ENCODE measurements at places on chromosomes 7 and 10. TPM values are rescaled to one million over a fixed set of nuclear protein-coding genes. Genes with fewer than 3 reads are reported as not detected.

DNA sequence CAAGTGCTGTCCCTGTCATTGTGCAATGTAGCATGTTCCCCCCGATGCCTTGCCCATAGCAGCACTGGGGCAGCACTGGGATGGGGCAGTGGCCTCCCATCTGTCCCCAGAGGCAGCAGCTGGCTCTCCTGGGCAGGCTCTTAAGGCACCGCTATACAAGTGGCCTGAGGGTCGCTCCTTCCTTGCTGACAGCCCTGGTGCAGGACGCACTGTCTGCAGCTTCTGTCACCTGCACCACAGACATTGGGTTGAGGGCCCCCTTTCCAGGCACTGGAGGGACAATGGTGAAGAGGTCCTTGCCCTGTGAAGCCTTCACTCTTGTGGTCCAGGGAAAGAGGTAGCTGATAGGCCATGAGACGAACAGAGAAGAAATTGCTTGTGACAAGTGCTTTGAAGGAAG is 10.6 kb downstream of the CPSF4 start:
- H3K27ac ChIP-seq = no peak overlapping the region
- H3K36me3 ChIP-seq = peaks cover 58% of the 10 kb centered on the region
- no peaks in the 10 kb centered on the region for H3K27me3 ChIP-seq
- DNase-seq = no peak
- peaks cover 3% of the 10 kb centered on the region for H3K4me1 ChIP-seq
- H3K4me3 ChIP-seq = no peak overlapping the region

Gene ELN
- not detected for total RNA-seq

DNA sequence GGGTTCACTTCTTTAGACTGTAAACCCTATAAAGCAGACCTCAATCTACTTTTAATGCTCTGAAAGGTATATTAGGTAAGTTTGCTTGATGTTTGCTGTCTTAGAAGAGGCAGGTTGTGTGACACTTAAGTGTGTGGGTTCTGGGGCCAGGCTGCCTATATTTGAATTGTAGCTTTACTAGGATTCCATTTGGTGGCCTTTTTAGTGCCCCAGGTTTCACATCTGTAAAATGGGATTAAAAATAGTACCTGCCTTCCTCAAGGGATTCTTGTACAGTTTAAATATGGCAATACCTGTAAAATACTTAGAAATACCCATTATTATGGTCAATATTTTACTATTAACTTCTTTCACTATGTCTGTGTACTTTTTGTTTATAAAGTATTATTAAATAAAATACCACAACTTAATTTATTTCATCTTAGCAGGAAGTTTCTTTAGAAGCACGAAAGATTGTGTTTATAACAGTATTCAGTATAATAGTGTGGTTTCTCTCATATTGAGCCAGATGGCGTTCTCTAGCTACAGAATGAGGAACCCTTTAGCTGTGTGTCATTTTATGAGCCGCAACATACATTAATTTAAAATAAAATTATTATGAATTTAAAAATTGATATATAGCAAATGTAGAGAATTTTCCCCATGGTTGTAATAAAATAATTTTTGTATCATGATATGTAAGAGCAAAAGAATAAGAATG is 94.2 kb downstream of the CDK14 start:
- DNase-seq = no peak
- no peaks in the 10 kb centered on the region for H3K4me1 ChIP-seq
- no peaks in the 10 kb centered on the region for H3K27me3 ChIP-seq
- H3K4me3 ChIP-seq = no peak overlapping the region
- H3K36me3 ChIP-seq = no peaks in the 10 kb centered on the region
- H3K27ac ChIP-seq = no peak overlapping the region

DNA sequence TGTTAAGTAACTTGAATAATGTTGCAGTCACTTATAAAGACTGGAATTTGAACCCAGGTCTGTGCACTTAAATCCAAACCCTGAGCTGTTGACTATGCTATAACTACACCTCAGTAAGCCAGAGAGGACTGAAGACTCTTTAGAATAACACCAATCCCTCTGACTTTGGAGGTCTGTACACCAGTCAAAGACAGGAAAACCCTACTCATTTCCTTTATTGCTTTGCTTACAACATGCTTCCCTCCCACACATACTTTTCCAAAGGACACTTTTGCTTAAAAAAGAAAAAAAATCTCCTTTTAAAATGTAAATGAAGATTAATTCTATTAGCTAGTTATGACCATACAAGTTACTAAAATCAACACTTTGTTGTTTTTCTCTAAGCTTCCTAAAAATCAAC is 184.7 kb upstream of the KCTD7 start:
- DNase-seq = no peak
- peaks cover 2% of the 10 kb centered on the region for H3K4me1 ChIP-seq
- H3K36me3 ChIP-seq = no peaks in the 10 kb centered on the region
- H3K4me3 ChIP-seq = no peak overlapping the region
- H3K27ac ChIP-seq = no peak overlapping the region
- H3K27me3 ChIP-seq = no peaks in the 10 kb centered on the region

Gene NUTM2A
- not detected for total RNA-seq

Gene AFAP1L2
- total RNA-seq = 3.9 TPM

DNA sequence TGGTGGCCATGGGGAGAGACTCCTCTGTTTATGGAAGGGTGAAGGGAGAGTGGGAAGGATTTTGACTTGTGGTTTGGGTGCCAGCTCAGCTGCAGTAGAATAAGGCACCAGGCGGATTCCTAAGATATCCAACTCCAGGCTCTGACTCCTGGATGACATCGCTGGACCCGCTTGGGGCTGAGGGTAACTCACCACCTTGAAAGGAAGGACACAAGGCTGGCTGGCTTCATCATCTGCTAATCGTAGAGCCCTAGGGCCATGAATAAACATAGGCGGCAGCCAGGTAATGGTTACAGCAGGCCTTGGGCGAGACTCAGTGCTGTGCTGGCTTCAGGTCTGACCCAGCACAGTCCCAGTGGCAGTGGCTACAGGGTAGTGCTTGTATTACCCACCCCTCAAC is 16.7 kb upstream of the LIPK start:
- H3K4me1 ChIP-seq = no peaks in the 10 kb centered on the region
- DNase-seq = no peak
- H3K27ac ChIP-seq = no peak overlapping the region

Gene STEAP4
- 0.58 TPM for total RNA-seq

GRCh38 chr7:81394029-81394428 is 375.8 kb downstream of the HGF start:
- no peak overlapping the region for H3K4me3 ChIP-seq
- no peak for DNase-seq
- no peaks in the 10 kb centered on the region for H3K27me3 ChIP-seq
- no peaks in the 10 kb centered on the region for H3K36me3 ChIP-seq
- H3K27ac ChIP-seq = no peak overlapping the region

Gene OR2A12
- not detected for total RNA-seq

Gene PRKCQ
- total RNA-seq = 36.0 TPM

- no peak overlapping the region for H3K27ac ChIP-seq
- H3K4me1 ChIP-seq = no peaks in the 10 kb centered on the region
- no peak overlapping the region for H3K4me3 ChIP-seq
Observed at GRCh38 chr7:117673839-117674238, 194.0 kb downstream of the CFTR start.

Gene SLC29A3
- 6.0 TPM for total RNA-seq

- peaks cover 2% of the 10 kb centered on the region for H3K4me1 ChIP-seq
- no peaks in the 10 kb centered on the region for H3K27me3 ChIP-seq
- H3K27ac ChIP-seq = no peak overlapping the region
- no peaks in the 10 kb centered on the region for H3K36me3 ChIP-seq
Observed at GRCh38 chr7:436367-437128, 83.1 kb downstream of the PDGFA start.

DNA sequence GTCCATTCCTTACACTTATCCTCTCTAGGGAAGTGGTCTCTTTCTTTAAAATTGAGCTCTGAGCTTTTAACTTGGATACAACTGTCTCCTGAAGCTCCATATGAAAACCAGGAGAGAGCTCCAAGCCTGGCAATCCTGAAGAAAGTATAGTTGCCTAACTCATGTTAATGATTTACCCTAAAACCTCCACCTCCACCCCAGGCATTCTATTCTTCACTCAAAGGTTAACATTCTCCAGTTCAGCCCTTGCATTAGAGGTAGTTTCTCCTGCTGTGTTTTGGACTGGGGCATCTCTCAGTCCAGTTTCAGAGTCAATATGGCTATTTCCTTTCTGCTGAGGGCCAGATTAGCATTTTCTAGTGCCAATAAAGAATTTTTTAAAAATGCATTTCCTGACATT is 195.5 kb downstream of the SLC25A13 start:
- no peak for DNase-seq
- peaks cover 2% of the 10 kb centered on the region for H3K36me3 ChIP-seq
- H3K4me1 ChIP-seq = no peaks in the 10 kb centered on the region
- no peaks in the 10 kb centered on the region for H3K27me3 ChIP-seq
- no peak overlapping the region for H3K4me3 ChIP-seq

DNA sequence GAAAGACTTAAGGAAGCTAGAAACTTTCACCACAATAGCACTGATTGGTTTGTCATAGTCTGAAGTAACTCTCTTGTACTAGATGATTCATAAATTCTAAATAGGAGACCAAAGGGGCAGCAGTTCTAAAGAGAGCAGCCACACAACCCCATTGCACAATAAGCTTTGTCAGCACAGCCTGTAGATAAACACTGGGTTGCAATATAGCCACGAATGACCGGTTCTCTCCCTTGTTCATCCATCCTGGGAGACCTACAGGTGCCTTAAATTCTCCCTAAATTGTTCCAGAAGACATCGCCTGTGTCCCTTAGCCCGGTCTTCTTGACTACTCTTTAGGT is 167.0 kb downstream of the SNX13 start:
- peaks cover 5% of the 10 kb centered on the region for H3K4me1 ChIP-seq
- no peak for DNase-seq
- no peaks in the 10 kb centered on the region for H3K36me3 ChIP-seq
- no peak overlapping the region for H3K4me3 ChIP-seq
- no peaks in the 10 kb centered on the region for H3K27me3 ChIP-seq

- H3K4me1 ChIP-seq = peaks cover 4% of the 10 kb centered on the region
- H3K27ac ChIP-seq = no peak overlapping the region
- peaks cover 4% of the 10 kb centered on the region for H3K27me3 ChIP-seq
Observed at GRCh38 chr7:110507832-110508231, 583.1 kb upstream of the LRRN3 start.

Gene TCF7L2
- total RNA-seq = 0.21 TPM

DNA sequence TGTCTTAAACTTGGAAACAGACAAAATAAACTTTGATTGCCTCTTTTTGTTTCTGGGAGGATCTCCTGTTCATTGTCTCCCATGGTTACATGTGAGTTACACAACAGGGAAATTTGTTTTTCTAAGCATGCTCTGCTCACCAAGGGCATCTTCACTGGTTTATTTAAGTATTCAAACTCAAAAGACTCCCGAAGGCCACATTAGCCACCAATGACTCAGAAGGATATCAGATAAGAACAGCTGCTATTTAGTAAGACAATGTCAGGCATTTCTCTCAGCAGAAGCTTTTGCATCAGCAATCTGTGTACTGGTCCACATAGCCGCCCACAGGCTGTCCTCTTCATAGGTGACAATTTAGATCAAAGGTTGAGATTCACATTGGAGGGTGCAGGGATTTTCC is 19.3 kb downstream of the OR6B1 start:
- H3K36me3 ChIP-seq = no peaks in the 10 kb centered on the region
- H3K4me1 ChIP-seq = no peaks in the 10 kb centered on the region
- H3K27me3 ChIP-seq = peaks cover 4% of the 10 kb centered on the region
- no peak overlapping the region for H3K4me3 ChIP-seq

Data from activated CD4-positive, alpha-beta T cell treated with anti-CD3 and anti-CD28 coated beads, Interleukin-2, amount 10 ng/mL, durations not matched to agents 24 days and 14 days (primary cell).